ENCODE measurements at places on chromosomes 3 and 15.
A peak's percentile ranks its signal among the peaks of the same experiment; 100 is the strongest.

- DNase-seq = no peak
Measured at GRCh38 chr3:192215-192929, 4.2 kb upstream of the CHL1 start.

DNA sequence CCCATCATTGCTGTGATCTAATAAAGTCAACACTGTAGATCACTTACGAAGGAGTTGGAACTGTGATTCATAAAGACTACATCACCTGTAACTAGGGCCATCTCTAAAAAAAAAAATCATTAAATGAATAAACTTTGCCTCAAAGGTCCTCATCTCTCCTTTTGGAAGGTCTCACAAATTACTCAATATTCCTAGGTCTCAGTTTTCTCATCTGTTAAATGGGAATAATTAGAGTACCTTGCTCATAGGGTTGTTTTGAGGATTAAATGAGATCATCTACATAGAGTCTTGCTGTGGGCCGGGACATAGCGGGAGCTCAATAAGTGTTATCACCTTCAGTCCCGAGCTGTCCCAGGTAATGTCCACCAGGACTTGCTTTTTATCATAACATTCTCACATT lies 335.1 kb upstream of the PROK2 start:
- no peak for DNase-seq

DNA sequence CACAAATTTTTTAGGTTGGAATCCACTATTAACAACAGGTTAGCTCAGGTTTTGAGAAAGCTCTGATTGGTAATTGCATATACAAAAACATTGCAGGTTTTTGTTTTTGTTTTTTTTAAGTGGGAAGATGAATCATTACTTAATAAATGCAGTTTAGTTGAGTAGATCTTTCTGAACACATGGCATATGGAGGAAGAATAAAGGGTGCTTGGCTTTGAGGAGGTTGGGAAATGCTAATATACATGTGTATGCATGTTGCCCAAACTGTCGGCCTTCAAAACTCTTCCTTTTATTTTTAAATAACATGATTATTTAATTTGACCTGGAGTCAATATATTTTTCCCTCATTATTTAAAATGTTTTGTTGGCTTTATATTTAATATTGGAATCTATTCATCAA lies 32.8 kb downstream of the ZBTB38 start:
- DNase-seq = no peak

- DNase-seq = peak; percentile 69
Measured at GRCh38 chr15:60091157-60091556, 87.0 kb downstream of the FOXB1 start.

- no peak for DNase-seq
Measured at GRCh38 chr3:172476347-172476746, 28.1 kb upstream of the GHSR start.

DNA sequence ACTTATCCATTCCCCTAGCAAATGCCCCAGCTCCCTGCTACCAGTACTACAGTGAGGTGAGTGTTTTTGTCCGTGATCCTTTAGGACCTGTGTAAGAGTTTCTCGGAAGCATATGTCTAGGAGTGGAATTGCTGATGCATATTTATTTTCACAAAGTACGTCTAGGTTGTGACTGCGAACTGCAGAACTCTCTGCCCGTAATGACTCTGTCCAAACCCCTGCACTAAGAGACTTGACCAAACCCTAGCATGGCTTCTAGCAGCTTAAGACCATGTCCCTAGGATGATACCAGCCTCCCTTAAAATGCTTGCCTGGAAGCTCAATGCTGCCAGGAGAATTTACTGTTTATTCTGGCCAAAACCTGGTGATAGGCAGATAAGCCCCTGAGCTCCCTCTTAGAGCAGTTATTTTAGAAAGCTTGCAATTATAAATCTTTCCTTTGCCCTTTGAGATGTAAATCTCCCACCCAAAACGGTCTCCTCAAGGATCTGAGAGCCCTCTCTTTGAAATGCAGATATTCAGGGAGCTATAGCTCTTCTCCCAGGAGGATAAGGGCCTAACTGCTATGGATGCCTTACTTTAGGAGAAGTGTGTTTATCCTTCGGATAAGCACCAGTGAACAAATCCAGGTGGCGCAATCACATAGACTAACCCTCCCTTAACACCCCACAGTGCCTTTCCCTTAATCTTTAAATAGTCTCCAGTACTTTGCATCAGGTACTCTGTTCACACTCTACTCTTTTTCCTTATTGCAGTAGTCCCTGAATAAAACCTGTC lies 14.7 kb upstream of the CA12 start:
- DNase-seq = no peak

GRCh38 chr3:3069723-3070122 lies 40.5 kb downstream of the IL5RA start:
- DNase-seq = no peak

- DNase-seq = no peak
Measured at GRCh38 chr15:70061696-70062270, 35.9 kb downstream of the TLE3 start.

GRCh38 chr3:177787279-177788041 lies 590.2 kb upstream of the TBL1XR1 start:
- no peak for DNase-seq

DNA sequence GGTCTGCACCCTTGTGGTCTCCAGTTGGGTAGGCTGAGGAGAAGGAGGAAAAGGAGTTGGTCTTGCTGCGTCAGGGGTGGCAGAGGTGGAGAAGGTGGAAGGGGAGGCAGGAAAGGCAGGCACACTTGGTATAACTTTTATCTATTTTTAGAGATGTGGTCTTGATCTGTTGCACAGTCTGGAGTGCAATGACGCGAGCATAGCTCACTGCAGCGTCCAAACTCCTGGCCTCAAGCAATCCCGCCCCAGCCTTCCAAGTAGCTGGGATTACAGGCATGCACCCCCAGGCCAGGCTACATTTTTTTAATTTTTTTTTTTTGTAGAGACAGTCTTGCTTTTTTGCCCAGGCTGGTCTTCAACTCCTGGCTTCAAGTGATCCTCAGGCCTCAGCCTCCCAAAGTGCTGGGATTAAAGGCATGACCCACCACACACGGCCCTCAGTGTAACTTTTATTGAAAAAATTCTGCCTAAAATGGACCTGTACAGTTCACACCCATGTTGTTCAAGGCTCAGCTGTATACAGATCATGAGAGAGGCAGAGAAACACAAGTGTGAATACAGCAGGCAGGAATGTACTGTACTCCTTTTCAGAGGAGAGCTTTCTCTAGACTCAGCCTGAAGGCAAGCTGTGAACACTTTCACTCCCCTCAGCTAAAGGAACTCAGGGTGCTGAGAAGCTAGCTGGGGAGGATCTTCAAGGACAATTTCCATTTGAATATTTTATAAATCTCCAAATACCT lies 2.1 kb upstream of the RHOV start:
- DNase-seq = no peak

GRCh38 chr3:102068327-102068726 lies 219.0 kb downstream of the NFKBIZ start:
- DNase-seq = no peak

GRCh38 chr15:81835731-81836130 lies 210.1 kb downstream of the MEX3B start:
- DNase-seq = no peak

DNA sequence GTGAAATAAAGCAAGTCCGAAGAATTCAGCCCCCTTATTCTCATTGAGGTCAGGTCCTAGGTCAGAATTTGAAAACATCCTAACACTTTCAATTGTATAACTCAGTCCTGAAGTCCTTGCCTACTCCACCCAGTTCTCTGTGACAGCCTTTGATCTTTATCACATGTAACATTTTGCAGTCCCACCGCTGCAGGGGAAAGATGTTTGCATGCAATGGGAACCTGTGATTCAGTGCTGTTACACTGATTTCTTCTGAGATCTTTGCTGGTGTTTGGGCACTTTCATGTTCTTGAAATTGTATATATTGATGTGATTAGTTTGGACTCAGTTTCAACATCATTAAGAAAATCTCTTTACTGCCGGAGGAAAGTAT lies 18.0 kb upstream of the SECISBP2L start:
- no peak for DNase-seq

DNA sequence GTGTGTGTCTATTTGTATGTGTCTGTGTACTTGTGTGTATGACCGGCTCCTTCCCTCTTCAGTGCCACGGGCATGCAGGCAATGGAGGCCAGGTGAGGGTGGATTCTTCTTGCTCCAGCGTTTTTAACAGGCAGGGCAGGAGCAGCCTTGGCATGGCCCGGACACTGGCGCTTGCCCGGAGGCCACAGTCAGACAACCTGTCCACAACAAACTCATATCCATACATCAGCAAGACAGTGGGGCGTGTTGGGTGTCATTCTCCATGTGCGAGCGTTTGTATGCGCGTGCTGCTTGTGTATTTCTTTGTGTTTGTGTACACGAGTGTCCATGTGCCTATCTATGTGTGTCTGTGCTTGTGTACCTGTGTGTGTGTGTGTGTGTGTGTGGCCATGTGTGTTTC lies 29.8 kb downstream of the PTH1R start:
- no peak for DNase-seq

- no peak for DNase-seq
Measured at GRCh38 chr3:109098079-109098644, 19.8 kb downstream of the MORC1 start.

GRCh38 chr15:70722266-70723121 lies 40.9 kb downstream of the UACA start:
- peak; percentile 61 for DNase-seq

GRCh38 chr15:41975669-41976068 lies 3.3 kb upstream of the EHD4 start:
- DNase-seq = no peak

GRCh38 chr15:56598991-56599390 lies 134.1 kb upstream of the MNS1 start:
- DNase-seq = peak; percentile 13

DNA sequence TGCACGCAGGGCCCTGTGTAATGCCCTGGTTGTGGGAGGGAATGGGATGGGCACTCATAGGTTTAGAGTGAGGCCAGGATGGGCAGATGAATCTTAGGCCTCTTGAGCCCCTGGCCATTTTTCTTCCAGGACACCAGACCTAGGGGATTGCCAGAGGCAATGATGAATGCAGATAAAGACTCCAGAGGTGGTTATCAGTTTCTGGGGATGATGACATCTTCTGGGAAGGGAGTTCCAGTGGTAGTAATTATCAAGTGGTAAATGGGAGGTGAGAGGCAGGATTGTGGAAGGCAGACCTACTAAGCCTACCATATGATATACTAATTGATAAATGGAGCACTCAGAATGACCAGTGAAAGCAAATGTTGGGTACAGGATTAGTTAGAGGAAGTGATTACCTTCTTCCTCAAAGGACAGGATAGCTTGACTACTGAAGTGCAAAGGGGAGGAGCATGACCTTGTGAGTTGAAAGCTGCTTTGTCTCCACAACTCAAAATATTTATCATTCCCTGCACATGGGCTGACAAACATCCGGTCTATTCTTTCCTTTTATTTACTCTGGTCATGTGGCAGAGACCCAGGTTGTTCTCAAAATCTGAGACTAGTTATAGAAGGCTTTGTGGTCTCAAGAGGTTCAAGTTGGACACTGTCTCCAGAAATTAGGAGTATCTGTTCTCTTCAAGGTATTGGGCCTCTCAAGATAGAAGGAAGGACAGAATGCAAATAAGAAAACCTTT lies 10.2 kb upstream of the MAPK6 start:
- DNase-seq = no peak

DNA sequence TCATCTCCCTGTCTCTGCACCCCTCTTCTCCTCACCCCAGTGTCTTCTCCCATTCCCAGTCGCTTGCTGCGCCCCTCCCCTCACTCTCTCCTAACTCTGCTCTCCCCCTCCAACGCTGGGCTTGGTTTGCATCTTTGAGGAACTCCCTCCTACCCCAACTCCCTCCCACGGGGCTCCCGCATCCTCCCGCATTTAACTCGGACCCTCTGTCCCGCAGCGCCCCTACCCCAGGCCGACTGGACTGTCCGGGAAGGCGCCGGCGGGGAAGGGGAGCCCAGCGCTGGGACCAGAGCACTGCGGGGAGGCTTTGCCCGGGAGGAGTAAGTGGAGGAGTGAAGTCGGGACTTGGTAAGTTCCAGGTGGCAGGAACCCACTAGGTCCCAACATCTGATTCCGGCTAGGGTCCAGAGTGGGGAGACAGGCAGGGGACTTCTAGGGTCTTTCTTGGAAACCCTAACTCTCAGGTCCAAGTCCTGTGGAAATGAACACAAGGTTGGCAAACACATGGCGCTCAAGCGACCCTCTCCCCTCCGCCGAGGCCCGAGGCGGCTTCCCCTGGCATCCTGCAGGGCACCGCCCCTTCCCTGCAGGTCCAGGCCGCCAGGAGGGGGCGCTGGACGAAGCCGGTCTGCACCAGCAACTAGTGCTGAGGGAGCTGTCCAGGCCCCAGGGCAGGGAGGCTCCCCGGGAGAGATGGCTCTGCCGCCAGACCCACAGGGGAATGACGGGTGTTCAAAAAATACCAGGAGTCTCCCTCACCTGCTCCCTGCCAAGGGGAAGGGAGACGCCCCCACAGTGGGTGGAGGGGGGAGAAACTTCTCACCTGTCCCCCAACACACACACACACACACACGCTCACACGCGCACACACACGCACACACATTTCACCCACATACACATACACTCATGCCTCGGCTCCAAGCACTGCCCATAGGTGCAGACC lies 53.2 kb downstream of the LHFPL4 start:
- DNase-seq = peak; percentile 26

All from fibroblast of the conjunctiva (primary cell).